ENCODE measurements at places on chromosomes 6 and 20.

- DNase-seq, result no peak
These were observed 36.8 kb downstream of the ZMYND8 start for GRCh38 chr20:47319517-47320252.

DNA sequence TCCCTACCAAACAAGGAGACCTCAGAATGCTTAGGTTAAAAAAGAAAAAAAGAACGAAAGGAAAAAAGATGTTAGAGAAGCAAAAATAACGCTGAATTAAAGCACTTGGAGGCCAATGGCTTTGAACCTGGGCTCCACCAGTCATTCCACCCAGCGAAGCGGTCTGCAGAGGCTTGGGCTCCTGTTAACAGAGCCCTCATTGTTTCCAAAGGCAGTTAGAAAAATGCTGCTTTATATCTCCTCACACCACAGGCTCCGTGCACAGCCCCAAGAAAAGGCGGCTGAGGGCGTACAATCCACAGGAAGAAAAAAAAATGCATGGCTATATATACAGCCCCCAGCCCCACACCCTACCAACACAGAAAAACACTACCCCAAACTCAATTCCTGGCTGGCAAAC, 255.9 kb downstream of the FOXC1 start:
- no peak for DNase-seq

GRCh38 chr6:169960521-169960885, 209.1 kb downstream of the ERMARD start:
- no peak for DNase-seq

DNA sequence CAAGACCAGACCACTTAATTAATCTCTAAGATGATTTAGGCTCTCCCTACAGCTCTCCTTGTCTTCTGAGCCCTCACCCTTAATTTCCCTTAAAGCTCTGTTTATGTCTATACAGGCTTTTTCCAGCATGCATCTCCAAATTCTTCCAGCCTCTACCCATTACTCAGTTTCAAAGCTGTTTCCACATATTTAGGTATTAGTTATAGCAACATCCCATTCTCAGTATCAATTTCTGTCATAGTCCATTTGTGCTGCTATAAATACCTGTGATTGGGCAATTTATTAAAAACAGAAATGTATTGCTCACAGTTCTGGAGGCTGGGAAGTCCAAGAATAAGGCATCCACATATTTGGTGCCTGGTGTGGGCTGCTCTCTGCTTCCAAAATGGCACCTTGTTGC, 2.3 kb upstream of the SERPINB1 start:
- no peak for DNase-seq

GRCh38 chr20:1375515-1375914, 17.3 kb downstream of the FKBP1A start:
- no peak for DNase-seq

DNA sequence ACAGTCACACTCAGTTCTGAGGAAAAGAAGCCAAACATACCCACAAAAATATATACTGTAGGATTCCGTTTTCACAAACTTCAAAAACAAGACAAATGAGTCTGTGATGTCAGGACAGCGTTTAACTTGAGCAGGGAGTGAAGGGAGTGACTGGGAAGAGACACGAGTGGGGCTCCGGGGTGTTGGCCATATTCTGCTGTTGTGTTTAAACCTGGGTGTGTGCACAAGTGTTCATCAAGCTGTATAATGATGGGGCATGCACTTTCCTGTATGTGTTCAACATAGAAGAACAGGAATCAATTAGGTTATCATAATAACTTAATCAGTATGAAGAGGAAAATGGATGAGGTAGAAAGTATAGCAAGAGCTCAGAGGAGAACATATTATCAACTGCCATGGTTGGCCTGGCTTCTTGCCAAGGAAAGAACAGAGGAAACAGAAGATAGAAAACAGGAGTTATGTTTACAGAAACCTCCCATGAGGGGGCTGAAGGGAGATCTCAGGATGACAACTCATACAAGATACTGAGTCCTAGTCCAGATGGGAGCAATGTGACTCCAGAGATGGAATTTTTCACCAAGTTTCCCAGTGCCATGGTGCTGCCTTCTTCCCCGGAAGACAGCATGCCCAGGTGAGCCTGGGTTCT, 15.1 kb upstream of the AFDN start:
- no peak for DNase-seq

DNA sequence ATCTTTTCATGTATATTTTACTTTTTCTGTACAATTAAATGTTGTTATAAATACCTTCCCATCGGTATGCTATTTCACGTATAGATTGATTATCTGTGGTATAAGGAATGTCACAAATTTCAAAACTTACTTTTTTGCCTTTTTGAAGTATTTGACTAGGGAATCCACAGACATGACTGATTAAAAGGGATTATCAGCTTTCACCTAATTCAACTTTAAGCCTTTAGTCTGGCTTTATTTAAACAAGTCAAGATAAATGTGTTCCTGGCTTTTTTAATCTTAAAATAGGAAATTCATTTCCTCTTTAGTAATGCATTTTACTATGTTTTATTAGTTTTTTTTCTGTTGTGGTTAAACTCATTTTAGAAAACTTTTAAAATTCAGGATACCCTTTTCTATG, 160.0 kb downstream of the MACROD2 start:
- DNase-seq, result no peak

GRCh38 chr6:105487040-105487790, 84.3 kb upstream of the PREP start:
- DNase-seq, result no peak

GRCh38 chr6:117840541-117840983, 66.5 kb upstream of the SLC35F1 start:
- peak; percentile 29 for DNase-seq

GRCh38 chr20:15902493-15902892, 670.8 kb downstream of the KIF16B start:
- no peak for DNase-seq

DNA sequence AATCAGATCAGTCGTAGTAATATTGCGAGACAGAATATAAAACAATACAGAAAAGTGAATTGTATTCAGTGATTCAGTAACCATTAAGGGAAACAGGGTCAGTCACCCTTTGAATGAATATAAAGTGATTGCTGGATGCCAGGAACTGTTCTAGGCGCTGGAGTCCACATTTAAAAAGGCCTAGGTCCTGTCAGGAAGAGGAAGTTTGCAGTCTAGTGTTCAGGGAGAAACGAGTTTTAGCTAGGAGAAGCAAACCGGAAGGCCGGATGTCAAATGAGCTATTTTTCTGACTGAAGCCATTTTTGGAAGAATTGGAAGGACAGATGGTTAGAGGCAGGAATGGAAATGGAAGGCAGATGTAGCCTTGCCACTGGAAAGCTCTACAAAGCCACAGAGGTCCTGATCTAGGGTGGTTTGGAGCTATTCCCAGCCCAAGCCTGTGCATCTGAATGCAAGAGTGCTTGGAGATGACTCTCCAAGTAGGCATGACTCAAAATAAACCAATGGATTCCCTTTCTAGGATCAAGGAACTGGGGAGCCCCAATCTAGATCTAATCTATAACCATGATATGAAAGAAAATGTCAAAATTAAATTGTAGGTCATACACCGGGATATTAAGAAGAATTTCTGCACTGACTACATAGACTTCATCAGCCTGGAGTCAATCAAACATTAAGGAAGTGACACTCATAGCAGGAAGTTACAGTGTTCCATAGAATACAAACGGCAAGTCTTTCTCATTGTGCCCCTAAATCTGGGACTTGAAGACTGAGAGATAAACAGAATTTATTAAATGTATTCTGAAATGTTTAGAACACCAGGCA, 36.8 kb upstream of the CDKAL1 start:
- DNase-seq, result no peak

DNA sequence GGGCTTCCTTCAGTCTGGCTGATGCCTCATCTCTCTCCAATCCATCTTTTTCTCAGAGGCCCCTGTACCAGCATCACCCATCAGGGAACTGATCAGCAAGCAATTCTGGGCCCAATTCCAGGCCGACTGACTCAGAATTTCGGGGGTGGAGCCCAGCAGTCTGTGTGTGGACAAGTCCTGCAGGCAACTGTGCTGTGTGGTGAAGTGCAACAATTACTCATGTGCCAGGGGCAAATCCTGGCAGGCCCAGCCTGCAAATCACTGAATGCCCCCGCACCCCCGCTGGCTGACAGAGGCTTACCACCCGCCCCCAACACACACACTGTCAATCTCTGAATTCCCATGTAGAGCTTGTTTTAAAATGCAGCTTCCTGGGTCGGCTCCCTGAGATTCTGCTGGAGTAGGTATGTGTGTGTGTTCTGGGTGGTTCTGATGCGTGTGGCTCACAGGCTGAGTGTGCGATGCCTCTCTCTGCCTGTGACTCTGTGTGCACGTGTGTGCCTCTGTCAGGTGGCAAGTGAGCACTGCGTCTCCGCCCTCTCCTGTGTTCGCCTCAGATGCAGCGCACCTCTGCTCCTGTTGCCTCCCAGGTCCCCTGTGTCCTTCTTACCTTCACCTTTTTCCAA, 45.4 kb downstream of the SSR1 start:
- peak; percentile 54 for DNase-seq

DNA sequence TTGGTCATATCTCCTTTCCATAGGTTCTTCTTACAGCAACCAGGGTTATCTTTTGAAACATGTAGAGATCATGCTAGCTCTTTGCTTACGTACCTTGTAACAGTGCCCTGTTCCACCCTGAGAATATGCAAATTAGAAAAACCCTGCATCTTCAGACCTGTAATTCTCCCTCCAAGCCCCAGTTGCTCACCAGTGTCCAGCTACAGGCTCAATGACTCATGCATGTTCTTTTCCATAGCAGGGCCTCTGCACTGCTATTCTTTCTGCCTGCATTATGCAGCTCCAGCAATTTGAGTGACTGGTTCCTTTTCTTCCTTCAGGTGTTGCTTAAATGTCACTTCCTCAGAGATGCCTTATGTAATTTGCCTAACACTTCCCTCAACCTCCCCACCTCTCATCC, 636.2 kb downstream of the KHDRBS2 start:
- no peak for DNase-seq

- no peak for DNase-seq
These were observed 119.5 kb upstream of the FOXA2 start for GRCh38 chr20:22703843-22704242.

DNA sequence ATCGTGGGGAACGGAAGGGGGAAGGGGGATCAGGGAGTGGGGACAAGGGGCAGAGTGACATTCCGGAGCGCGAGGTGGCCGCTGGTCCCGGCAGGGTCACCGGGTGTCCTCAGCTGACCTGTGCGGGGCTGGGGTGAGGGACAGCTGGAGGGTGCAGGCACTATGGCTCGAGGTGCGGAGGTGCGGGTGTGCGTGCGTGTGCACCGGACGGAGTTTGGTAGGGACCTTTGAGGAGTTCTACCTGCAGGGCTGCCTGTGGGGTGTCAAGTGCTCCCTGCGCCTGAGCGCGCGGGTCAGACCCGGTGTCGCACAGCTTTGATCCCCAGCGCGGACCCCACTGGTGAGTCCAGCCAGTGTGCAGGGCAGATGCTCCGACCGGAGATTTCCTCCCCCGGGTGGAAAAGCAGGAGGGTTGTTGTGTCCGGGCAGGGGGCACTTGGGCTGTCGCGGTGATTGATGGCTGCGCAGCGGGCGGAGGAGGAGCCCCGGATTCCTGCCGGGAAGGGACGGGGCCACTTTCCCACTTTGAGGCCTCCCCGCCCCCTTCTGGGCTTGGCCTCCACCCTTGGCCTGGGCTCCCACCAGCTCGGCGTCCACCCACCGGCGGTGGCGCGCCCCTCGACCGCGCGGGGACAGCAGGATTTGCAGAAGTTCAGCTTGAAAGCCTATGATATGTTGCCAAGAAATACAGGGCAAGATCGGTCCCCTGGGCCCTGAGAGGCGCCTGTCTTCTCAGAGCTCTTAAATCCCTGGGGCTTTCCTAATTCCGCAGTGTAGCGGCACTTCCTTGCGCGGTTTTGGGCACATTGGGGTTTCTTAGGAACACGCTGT, 658 bp downstream of the RIN2 start:
- DNase-seq, result no peak

DNA sequence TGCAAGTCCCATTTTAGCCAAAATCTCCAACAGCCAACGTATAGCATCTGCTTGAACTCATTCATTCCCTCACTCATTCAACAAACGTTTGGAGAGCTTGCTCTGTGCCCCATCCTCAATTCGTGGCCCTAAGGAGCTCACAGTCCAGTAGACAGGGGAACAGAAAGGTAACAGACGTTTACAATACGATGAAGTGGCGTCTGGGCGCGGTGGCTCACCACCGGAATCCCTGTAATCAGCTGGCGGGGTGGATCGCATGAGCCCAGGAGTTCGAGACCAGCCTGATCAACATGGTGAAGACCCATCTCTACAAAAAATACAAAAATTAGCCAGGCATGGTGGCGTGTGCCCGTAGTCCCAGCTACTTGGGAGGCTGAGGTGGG, 790 bp upstream of the E2F1 start:
- no peak for DNase-seq

- DNase-seq, result no peak
These were observed 85.3 kb downstream of the SYCP2 start for GRCh38 chr20:59848182-59848581.

DNA sequence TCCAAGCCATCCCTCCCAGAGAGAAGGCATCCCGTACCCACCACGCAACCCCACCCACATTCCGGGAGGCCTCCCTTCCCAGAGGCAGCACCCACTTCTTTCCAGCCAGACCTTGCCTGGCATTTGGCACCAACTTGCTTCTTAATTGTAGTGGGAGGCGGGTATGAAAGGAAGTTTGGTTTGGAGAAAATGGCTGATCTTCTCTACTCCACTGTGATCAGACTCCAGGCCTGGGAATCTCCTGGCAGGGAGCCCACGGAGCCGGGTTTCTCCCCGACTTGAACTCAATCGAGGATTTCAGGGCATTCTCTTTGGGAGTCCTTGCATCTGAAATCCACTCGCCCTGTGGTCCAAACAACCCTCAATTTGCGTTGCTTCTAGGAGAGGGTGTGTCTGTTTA, 107.1 kb downstream of the ZDHHC14 start:
- no peak for DNase-seq

All from HS-27A (cell line).